NCI-H524 (cell line): ENCODE measurements at places on chromosomes 6 and 20.

DNA sequence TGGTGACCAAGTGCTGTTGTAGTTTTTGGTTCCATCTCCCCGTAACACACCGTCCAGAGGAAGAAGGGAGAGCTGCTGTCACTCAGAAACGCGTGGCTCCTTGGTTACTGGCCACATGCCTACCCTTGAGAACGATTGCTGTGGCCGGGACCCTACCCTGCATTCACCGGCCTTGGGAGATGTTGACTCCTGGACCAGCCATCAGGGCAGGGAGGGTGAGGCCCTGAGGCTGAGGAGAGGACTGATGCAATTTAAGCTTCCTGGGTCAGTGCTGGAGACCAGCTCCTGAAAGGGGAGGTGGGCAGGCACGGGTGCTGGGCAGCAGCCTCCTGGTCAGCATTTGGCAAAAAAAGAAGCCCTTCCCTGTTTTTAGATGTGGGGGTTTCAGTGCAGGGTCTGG lies 31.5 kb downstream of the ERMARD start:
- DNase-seq = no peak

DNA sequence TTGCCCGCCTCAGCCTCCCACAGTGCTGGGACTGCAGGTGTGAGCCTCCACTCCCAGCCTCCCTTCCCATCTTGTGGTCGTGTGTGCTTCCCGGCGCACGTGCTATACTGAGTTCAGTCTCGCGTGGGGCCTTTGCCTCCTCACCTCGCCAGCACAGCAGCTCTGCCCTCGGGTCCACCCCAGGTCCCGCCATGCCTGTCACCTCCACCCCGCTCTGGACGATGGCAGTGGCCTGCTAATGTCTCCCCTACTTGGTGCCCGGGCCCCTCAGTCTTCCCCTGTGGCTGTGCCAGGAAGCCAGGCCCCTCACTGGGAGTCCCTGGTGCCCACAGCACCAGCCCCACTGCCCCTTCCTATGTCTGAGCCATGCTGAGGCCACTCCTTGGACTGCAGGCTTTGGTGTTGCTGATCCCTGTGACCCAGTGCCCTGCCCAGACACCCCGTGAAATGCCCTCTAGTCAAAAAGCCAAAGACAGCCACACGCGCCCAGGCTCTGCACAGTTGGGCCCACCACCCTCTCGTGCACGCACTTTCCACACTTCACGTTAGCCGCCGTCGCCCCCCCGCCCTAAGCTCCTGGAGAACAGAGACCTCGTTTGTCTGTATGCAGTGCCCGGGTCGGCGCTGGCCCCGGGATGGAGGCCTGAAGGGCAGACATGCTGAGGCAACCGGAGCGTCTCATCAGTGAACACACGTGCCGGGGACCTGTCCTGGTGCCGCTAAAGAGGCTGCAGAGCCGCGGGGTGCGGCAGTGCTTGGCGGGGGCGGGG lies 14.3 kb downstream of the HRH3 start:
- DNase-seq = no peak

GRCh38 chr6:744666-745353 lies 51.9 kb upstream of the EXOC2 start:
- no peak for DNase-seq

- DNase-seq = no peak
Observed at GRCh38 chr6:1917626-1918371, 308.1 kb downstream of the FOXC1 start.

DNA sequence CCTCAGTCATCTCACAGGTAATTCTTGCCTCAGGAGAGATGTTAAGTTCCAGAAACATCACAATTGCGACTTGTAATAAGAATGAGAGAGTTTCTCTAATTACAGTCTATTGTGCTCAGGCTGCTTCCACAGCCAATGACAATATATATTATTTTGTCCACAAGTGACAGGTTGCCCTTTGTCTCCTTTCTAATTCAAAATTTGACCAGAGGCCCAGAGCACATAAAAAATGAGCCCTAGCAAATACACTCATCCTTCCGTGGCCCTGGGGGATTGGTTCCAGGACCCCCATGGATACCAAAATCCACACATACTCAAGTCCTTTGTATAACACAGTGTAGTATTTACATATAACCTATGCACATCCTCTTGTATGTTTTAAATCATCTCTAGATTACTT lies 88.1 kb upstream of the TMEM170B start:
- no peak for DNase-seq

DNA sequence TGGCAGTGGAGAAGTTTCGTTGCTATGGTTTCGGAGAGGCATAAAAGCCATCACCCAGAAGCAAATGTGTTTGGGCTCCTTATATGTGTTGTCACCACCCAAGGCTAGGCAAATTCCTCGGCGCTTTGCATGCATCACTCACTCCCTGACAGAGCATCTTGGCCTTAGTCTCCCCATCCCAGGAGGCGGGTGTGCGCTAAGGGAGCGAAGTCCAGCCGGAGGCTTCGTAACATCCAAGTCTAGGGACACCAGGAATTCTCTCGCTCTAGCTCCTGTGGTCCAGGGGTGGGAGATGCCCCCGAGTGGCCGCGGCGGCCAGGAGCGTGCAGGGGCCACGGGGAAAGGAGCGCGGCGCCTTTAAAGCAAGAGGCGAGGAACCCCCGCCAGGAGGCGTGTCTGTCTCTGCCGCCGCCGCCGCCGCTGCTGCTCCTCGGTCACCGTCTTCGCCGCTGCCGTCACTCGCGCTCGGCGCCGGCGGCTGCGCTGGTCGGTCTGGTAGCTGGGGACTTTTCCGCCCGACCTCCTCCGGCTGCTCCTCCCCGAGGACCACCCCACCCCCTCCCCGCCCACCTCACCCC lies at the start of gene GRIK2:
Gene GRIK2, plus strand, starts transcription at position 458 of the 578 bp plus-strand sequence.
- peak; percentile 77 for DNase-seq

GRCh38 chr6:96795481-96795880 lies 41.8 kb downstream of the GPR63 start:
- DNase-seq = no peak

DNA sequence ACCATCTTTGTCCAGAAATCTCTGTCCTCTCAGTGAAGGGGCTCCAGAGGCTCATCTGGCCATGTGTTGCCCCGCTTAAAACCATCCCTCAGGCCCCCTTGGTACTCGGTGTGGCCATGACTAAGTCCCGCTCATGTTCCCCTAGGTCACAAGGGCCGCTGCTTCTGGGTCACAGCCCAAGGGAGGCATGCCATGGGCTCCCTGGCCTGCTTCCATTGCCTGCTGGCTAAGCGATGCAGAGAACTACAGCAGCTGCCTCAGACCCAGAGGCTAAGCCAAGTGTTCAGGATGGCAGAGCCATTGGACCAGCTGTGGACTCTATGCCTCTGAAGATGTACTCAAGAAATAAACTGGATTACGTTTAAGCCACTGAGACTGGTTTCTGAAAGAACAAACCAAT lies 95.5 kb downstream of the ZFP64 start:
- DNase-seq = no peak

- no peak for DNase-seq
Observed at GRCh38 chr6:7540595-7540994, 876 bp upstream of the DSP start.

- no peak for DNase-seq
Observed at GRCh38 chr20:58018590-58018989, 209.9 kb downstream of the ANKRD60 start.

DNA sequence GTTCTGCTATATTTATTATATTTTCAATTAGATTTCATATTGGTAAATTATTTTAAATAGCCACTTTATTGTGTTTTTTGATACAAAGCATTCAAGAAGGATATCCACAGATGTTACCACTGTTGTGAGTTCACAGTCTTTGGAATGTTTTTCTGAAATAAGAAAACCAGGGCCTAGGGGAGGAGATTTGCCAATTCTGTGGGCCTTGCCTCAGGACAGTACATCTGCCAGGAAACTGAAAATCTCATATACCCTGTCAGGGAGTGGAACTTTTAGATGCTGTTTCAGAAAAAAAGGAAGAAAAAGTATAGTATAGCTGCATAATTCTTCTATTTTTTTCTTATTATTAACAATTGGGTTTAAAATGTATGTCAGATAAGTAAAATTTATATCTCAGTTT lies 995.9 kb upstream of the ADGRB3 start:
- DNase-seq = no peak

GRCh38 chr6:148446681-148447080 lies 104.0 kb downstream of the SASH1 start:
- DNase-seq = no peak

DNA sequence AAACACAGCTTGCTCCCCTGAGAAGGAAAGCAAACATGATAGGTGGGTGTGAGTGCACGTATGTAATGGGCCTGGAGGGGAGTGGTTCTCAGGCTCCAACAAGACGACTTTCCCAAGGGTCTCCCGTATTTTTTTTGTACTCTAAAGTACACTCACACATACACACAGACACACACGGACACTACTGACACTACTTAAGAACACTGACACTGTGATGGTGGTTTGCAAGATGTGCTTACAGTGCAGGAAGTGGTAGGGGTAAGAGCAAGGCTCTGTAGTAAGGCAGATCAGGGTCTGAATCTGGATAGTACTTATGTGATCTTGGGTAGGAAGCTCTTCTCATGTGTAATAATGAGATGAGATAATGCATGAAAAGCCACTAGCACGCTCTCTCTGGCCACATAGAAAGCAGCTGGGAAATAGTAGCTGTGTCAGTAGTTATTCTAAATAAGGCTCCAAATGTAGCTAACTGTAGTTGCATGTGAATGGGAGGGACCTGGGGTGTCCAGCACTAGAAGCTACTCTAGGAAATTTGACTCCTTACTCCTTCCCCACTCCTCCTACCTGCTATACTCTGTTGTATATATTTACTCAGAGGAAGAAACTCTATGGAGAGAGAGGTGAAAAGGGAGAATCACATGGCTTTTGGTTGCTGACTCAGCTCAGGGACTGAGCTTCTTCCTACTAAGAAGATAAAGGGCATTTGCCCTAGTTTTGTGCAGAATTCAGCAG lies 8.4 kb upstream of the ZBTB24 start:
- DNase-seq = no peak

GRCh38 chr20:32462900-32463641 lies 104.9 kb downstream of the ASXL1 start:
- no peak for DNase-seq

- peak; percentile 64 for DNase-seq
Observed at GRCh38 chr20:52936351-52937340, 35.5 kb upstream of the TSHZ2 start.

DNA sequence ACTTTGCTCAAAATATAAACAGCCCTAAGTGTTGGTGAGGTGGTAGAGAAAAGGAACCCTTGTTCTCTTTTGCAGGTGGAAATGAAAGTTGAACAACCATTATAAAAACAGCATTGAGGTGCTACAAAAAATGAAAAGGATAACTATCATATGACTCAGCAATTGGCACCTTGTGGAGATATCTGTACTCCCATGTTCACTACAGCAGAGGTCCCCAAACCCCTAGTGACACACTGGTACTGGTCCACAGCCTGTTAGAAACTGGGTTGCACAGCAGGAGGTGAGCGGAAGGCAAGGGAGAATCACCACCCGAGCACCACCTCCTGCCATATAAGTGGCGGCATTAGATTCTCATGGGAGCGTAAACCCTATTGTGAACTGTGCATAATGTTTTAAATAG lies 267.4 kb upstream of the THEMIS start:
- no peak for DNase-seq

GRCh38 chr20:536426-537010 lies 7.1 kb downstream of the CSNK2A1 start:
- no peak for DNase-seq

- DNase-seq = no peak
Observed at GRCh38 chr6:78324213-78324612, 543.1 kb upstream of the IRAK1BP1 start.

DNA sequence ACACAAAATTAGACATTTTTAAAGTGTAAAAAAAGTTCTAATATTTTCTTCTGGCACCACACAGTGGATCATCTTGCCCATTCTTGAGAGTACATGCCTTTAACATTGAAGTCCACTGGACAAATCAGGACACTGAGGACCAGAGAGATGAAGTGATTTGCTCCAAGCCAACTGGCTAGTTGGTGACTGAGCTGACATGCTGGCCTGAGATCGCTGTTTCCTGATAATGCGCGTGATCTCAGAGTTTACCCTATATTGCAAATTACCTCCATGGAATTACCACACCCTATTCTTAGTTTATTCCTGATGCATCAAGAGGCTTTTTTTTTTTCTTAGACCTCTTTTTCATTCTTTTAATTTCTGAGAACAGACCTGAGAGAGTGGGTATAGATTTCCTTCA lies 432.8 kb downstream of the CD83 start:
- DNase-seq = no peak

DNA sequence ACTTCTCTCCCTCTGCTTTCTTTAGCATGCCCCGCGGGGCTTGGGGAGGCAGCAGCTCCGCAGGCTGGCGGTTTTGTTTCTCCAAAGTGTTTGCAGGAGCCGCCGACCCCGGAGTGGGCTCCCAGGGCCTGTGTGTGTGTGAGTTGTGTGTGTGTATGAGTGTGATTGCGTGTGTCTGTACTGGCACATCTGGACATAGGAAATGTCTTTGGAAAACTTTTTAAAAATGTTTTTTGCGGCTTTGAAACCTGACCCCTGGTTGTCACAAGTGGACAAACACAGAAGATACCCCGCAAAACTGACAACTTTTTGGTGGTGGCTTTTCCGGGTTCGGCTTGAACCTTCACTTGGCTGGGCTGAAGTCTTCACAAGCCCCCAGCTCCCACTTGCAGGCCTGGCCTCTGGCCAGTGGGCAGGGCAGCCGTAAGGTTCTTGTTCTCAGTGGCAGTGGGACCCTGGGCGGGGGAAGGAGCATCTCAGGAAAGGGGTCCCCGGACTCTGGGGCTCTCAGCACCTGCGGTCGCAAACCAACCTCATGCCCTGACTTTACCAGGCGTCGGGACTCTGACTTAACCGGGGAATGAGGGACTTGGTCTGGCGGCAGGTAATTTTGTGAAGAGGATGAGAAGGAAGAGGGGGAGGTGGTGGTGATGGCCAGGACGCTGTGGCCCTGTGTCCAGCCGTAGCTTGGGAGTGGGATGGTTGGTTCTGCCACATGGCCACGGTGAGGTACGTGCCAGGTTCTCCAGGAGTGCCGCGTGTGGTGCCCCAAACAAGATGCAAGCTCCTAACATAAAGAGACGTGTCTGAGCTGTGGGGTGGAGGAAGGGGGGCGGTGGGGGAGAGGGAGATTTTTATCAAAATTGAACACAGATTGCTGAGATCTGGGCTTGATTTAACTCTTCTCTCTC lies 619 bp downstream of the DAAM2 start:
- no peak for DNase-seq

- DNase-seq = no peak
Observed at GRCh38 chr6:125346201-125346925, 44.6 kb upstream of the HDDC2 start.

- no peak for DNase-seq
Observed at GRCh38 chr6:167341038-167341583, 16.2 kb downstream of the TTLL2 start.

DNA sequence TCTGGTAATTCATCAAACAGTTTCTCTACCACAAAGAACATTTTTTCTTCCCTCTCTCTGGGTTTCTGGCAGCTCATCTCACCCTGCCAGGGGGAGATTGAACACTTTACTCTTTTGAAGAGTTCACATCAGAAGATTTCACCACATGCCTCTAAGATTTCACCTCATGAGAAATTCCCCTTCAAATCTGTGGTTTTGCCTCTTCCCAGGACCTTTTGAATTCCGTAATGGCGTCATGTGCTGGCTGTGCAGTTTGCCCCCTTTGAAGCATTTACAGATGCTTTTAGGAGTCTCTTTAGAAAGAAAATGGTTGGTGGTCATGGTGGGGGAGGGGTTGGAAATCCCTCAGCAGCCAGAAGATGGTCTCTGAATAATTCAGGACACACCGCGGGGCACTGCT lies 486.1 kb downstream of the QKI start:
- DNase-seq = no peak

GRCh38 chr6:116624036-116624805 lies 7.9 kb downstream of the RSPH4A start:
- no peak for DNase-seq

- DNase-seq = no peak
Observed at GRCh38 chr6:53703047-53703446, 37.5 kb upstream of the KLHL31 start.

GRCh38 chr20:20139403-20139802 lies 87.1 kb downstream of the CFAP61 start:
- DNase-seq = no peak
